Brain microvascular endothelial cell (primary cell): ENCODE measurements at places on chromosomes 12 and 14.
A peak's percentile ranks its signal among the peaks of the same experiment; 100 is the strongest.

DNA sequence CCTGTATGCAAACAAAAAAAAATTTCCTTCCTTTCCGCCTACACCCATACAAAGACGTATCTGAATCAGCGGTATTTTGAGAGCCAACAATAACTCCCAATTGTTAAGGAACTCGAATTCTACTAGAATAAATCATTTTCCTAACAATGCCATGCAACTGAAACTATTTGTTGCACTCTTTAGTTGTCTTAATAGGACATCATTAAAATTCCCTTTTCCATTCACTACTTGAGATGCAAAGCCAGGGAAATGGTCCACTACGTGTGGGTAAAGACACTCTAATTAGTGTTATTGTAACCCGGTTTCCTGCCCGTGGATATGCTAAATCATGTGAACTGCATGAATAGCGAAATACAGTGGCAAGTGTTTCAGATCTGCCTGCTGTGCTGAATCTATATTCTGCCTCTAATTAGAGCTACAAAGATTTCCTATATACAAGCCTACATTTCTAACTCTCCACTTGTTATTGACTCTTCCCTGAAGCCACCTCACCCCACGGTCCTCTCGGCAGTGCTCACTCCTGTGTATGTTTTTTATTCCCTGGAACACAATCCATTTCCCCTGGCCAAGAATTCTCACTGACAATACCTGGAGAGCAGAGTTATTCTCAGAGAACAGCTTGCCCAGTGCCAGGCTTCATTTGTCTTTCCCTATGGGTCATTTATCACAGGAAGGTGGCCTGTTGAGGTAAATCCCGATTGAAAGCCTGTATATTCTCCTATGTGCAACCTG is 168.3 kb downstream of the PAWR start:
- no peak for DNase-seq

- peak; percentile 83 for DNase-seq
Observed at GRCh38 chr12:46562625-46563225, 190.2 kb upstream of the SLC38A2 start.

GRCh38 chr12:58487678-58488161 is 432.6 kb downstream of the LRIG3 start:
- DNase-seq = peak; percentile 63

DNA sequence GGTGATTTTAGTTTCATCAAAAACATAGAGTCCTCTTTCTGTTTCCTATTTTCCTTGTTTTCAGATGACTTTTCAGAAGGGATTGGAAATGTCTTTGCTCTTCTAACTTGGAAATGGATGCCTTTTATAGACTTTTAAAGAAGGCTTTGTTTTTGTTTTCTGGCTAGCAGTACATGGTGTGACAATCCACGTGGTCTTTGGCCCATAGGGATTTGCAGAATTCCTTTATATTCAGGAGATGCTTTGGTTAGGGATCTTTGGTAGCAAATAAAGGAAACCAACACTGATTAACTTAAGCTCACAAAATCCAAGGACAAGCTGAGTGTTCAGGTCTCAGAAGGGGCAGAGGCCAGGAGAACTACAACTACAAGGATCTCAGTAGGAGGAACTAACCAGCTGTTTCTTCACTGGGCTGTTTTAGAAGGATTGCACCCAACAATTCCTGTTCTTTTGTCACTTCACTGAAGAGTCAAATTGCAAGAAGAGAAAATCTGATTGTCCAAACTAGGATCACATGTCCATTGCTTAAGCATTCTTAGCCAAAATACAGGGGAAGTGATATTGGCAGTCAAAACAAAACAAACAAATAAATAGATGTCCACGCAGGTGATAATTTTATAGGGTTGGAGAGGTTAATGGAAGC is 58.6 kb upstream of the MANSC4 start:
- no peak for DNase-seq

DNA sequence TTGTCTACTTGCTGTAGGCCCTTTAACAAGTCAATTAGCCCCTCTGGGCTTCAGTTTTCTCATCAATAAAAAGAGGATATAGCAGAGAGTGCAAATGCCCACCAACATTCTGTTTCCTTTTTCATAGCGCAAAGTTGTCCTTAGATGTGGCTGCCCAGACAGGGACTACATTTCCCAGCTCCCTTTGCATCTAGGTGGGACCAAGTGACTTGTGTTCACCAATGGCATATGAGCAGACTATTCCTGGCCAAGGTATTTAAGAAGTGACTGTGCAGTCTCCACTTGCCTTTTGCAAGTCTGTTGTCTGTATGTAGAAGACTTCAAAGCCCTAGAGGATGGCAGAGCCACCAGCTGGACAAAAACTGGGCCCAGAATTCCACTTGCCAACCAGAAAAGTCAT is 59.7 kb downstream of the DAO start:
- peak; percentile 26 for DNase-seq

DNA sequence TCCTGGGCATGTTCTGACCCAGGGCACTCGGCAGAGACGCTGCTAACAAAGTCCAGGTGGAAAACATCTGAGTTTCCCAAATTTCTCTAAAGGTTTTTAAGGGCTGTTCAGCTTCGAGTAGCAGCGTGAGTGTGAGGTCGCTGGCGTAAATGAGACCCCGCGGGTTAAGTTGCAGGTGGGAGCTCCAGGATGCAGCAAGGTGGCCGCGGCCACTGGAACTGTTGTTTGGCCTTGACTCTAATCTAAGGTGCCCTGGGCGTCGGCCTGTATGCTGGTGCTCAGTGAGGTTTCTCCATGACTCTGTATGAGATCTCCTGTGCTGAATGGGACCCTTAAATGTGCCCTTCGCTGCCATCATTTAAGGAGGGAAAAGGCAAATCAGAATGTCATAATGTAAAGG is 50.7 kb downstream of the ELK3 start:
- DNase-seq = no peak

GRCh38 chr14:21024585-21025370 is at the start of gene NDRG2:
Gene NDRG2, minus strand, starts transcription at chr14:21025061. Its CDS starts 1,746 bp downstream, at chr14:21023315.
- DNase-seq = no peak

- peak; percentile 80 for DNase-seq
Observed at GRCh38 chr12:20342111-20342510, 26.2 kb upstream of the PDE3A start.

GRCh38 chr14:69633238-69633637 is 21.8 kb downstream of the SUSD6 start:
- DNase-seq = no peak

GRCh38 chr14:103521438-103521950 is 1.1 kb downstream of the CKB start:
- no peak for DNase-seq

DNA sequence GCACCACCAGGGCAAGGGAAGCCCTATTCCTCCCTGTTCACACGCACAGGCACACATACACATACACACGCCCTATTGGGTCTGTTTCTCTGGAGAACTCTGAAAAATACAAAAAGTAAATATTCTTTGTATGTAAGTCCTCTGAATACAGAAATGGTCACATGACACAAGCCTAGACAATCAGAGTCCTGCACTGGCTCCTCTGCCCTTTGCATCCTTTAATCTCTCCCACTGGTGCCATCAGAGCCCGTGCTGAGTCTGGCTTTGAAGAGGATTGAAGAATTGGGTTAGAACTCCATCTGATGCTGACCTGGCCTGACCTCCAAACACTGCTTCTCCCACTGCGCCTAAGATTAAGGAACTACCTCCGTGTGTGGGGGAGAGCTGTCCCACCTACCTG is 273.2 kb upstream of the TBX3 start:
- no peak for DNase-seq

GRCh38 chr12:67522222-67522621 is 126.3 kb upstream of the DYRK2 start:
- no peak for DNase-seq

- DNase-seq = no peak
Observed at GRCh38 chr12:62995097-62995496, 60.1 kb upstream of the PPM1H start.

GRCh38 chr14:95098984-95099599 is 58.2 kb downstream of the DICER1 start:
- peak; percentile 64 for DNase-seq

DNA sequence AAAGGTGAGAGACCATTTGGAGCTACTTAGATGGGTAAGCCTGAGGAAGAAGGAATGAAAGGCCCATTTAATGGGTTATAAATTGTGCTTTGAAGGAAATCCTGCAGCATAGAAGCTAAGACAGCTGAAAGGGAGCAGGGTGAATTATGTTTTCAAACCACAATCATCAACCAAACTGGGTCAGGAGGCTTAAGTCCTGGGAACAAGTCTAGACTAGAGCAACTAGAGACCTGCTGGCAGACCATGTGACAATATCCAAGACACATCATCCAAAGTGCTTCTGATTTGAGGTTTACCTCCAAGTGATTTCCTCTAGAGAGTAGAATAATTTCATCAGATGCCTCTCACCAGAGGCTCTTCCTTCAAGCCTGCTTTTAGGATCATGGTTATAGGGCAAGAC is 53.7 kb downstream of the MAP3K9 start:
- DNase-seq = no peak

DNA sequence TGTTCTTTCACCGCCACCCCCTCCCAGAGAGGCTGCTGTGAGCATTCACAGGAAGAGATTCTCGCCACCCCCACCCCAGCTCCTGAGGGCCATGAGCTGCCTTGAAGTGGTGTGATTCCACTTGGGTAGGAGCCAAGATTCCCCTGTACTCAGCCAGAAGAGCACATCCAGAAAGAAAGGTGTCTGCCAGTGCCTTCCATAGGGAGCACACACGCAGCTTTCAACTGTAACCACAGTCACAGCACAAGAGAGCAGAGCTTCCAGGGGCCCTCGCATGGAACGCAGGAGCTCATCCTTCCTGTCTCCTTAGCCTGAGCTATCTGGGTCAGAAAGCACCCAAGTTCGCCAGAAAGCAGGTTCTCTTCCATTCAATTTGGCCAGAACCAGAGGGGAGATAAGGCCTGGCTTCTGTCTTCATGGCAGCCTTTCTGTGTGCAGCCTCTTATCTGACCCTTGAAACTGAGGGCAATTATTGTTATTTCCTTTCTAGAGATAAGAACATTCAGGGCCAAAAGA is 66.6 kb upstream of the SCN8A start:
- no peak for DNase-seq

DNA sequence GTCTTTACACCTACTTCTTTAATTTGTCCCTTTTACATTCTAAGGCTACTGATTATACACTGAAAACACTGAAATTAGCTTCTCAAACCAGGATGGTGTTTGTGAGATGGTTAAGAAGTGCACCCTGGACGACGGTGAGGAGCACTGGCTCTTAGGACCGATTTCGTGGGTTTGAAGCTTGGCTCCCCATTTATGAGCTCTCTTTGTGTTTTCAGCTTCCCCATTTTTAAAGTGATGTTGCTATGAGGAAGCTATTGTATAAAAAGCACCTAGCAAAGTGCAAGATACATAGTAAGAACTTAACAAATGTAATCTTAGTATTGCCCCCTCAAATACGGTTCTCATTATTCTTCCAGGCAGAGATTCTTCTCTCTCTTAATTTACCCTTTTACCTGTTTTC is 4.7 kb downstream of the NFYB start:
- DNase-seq = no peak

DNA sequence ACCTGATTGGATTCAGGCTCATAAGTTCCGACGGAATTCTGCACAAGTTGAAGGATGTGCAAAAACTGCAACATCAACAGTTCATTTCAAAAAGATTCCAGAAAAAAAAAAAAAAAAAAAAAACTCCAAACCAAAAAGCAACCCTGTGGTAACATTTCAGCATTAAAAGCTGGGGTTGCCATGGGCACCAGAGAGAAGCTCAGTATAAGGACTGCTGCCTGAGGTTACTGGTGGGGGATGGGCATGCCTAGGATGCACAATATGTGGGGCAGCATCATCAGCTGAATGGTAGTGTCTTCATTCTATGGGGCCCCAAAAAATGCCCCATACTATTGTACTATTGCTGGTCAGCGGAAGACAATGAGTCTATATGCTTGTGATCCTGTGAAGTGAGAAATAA is 44.7 kb downstream of the MBIP start:
- DNase-seq = no peak

DNA sequence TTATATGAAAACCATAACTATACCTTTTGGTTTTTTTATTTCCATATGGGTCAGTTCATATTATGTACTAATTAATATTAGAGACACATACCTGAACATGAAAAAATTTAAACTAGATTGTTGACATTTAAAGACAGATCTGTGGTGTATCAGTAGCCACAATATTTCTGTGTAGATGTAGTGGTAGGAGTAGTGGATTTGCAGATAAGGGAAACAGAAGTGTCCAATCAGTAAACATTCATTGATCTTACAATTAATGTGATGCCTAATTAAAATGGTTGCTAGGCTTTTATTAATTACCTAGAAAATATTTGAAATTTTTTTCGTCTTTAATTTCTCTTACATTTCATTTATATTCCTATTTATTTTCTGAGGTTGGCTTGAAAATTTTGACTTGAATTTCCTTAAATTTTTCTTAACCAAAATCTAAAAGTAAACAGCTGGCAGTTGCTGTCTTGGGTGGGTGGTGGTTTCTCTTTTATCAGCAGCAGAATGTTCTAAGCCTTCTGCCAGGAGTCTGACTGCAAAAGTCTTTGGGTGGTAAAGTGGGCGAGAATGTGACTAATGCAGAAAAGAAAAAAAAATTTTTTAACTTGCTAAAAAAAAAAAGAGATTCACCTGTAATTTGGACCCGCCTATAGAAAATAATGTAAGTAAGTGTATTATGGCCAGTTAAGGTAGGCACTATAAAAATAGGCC is 2.4 kb downstream of the FGFR1OP2 start:
- peak; percentile 14 for DNase-seq

- DNase-seq = no peak
Observed at GRCh38 chr14:81127785-81128184, 93.0 kb downstream of the GTF2A1 start.

DNA sequence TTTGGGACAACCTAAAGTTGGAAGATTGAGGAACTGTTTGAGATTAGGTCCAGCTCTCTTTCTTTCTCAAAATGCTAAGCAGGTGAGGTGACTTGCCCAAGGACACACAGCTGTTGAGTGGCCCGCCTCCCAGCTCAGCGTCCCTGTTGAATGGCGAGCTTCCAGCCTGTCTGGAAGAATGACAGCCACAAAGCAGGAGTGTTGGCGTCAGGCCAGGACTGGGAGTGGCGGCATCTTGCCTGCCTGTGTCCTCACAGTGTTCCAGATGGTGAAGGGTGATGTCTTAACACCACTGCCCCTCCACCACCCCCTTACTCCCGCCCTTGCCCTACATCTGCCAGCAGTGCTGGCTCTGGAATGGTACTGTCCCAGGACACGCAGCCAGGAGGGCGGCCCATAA is 4.4 kb upstream of the CEBPE start:
- DNase-seq = no peak

GRCh38 chr12:24881227-24881626 is 67.7 kb downstream of the BCAT1 start:
- no peak for DNase-seq

DNA sequence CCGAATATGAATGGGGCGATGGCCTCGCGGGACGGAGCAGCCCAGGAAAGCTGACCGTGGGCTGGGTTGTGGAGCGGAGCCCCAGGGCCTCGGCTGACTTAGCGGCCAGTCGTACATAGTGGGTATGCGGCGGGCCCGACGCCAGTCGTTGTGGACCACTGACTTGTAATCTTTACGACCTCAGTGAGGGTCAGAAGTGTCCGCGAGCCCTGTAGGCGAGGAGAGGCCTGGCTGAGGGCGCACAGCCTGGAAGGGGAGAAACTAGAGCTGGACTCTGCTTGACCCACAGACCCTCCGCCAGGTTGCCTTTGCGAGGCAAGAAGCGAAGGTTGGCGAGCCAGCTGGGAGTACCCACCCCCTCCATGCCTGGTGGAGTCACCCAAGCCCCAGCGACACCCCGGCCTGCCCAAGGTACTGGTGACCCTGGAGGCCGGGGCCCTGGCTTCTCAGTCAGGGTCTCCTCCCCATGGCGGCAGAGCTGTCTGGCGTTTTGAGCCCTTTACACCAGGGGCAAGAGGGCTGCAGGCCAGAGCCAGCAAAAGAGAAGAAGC is 15.6 kb upstream of the DYNC1H1 start:
- DNase-seq = no peak

GRCh38 chr12:107645630-107646333 is 39.8 kb upstream of the PWP1 start:
- no peak for DNase-seq
